ENCODE measurements at places on chromosomes 5 and 9. TPM values are rescaled to one million over a fixed set of nuclear protein-coding genes. Genes with fewer than 3 reads are reported as not detected.
A peak's percentile ranks its signal among the peaks of the same experiment; 100 is the strongest.

The PKD2L2 gene
- total RNA-seq: not detected

GRCh38 chr5:150647275-150648251, 7.1 kb downstream of the SYNPO start:
- no peak for DNase-seq

GRCh38 chr5:168612996-168613395, 33.8 kb upstream of the PANK3 start:
- DNase-seq: peak; percentile 45

- no peak for DNase-seq
These were observed 83.2 kb upstream of the MYO10 start for GRCh38 chr5:17019324-17019723.

DNA sequence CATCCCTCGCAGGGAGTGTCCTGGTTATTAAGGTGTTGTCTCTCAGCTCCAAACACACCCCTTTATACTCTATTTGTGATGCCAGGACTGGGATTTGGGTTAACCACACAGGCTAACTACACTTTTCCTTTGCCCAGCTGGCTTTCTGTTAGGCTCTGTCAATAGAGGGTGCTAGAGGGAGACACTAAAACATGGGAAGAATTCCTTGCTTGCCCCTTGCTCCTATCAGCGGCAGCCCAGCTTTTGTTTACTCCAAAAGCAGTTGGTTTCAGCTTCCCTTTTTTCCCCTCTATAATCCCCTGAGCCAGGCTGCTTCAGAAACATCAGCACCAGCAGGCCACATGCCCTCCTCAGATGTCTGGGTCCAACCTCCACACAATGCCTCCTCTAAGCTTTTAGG, 297.1 kb downstream of the KCTD16 start:
- DNase-seq: peak; percentile 19

DNA sequence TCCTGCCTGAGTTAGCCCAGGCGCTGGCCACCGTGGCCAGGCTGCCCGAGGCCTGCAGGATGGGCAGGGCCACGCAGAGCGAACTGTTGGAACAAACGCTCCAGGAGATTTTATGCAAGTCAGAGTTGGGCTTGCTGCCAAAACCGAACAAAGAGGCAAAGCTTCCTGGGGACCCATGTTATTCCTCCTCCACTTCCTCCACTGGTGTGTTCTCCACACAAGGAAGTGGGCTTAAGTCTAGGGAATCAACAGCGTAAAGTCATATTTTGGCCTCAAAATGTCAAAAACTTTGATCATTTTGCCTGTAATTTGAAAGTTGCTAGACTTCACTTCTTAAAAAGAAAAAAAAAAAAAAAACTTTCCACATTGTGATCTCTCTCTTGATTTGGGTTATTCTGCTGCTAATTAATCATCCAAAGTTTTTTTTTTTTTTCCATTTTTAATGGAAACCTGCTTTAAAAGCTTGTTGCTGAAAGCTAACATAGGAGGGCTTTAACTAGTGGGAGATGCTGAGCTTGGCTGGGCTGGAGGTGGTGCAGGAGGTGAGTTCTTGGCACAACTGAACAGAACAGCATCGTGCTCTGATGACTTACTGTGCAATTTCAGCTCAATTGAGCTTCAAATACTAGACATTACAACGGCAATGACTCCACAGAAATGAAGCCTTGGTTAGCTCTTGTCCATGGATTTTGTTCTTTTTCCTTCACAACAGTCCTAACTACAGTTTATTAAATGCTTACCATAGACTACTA, 73.0 kb downstream of the PTPDC1 start:
- peak; percentile 88 for DNase-seq

- no peak for DNase-seq
These were observed 63.4 kb downstream of the RAPGEF1 start for GRCh38 chr9:131676431-131676972.

- DNase-seq: no peak
These were observed 72.0 kb downstream of the NUP214 start for GRCh38 chr9:131197160-131197911.
